ENCODE measurements at places on chromosomes 2 and 18.

- H3K36me3 ChIP-seq = no peaks in the 10 kb centered on the region
- H3K27me3 ChIP-seq = peaks cover 64% of the 10 kb centered on the region
- peaks cover 16% of the 10 kb centered on the region for H3K4me1 ChIP-seq
- no peak for DNase-seq
Observed at GRCh38 chr2:120344214-120344975, 1.5 kb upstream of the INHBB start.

DNA sequence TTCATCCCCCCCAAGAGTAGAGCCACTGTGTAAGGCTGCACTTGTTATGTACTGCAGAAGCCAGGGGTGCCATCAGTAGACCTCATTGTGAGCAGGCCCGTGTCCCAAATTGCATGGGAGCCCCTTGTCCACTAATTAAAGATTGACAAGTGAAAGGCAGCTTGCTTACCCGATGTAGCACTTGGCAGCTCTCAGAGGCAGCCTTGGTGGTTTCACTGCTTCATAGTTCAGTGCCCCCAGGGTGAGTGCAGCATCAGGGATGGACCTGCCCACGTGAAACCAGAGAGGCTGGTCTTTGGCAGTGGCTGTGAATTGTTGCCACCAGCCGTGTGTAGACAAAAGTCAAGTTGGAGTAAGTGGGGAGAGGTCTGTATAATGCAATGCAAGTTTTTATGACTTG, 13.3 kb downstream of the TUBB6 start:
- no peaks in the 10 kb centered on the region for H3K27me3 ChIP-seq
- H3K4me1 ChIP-seq = no peaks in the 10 kb centered on the region
- H3K4me3 ChIP-seq = no peak overlapping the region
- no peak overlapping the region for H3K27ac ChIP-seq

DNA sequence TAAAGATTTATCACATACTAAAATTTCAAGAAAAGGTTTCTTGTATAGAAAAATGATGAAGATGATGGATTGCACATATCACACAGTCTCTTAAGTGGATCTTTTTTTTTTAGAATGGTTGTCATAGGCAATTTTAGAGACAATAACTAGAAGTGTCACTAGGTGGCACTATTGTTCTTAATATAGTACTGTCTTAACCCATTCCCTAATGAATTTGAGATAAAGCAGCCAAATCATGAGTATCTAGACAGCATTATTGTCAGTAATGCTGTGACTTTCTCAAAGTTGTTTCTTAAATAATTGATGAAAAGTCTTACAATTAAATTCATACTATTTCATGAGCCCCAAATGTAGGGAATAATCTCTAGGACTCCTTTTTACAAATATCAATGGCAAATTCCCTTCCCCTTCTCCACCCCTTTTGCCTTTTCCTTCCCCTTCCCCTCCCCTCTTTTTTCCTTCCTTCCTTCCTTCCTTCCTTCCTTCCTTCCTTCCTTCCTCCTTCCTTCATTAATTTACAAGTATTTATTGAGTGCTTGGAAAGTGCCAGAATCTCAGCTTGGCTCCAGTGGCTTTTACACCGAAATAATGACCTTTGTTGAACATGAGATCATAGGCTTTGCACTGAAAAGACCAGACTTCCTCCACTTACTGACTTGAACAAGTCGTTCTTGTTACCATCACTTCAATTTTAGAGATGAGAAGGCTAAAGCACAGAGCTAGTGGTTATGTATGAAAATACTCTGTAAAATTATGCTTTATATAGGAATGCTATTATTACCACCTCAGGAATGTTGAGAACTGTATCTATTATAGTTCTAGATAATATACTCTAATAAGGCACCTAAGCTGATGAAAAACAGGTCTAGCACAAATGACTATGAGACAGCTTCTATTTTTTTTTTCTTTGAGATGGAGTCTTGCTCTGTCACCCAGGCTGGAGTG, 19.8 kb downstream of the MYL12B start:
- no peak overlapping the region for H3K4me3 ChIP-seq
- H3K27ac ChIP-seq = no peak overlapping the region
- H3K36me3 ChIP-seq = peaks cover 19% of the 10 kb centered on the region
- H3K4me1 ChIP-seq = no peaks in the 10 kb centered on the region
- H3K27me3 ChIP-seq = no peaks in the 10 kb centered on the region
- peak; percentile 49 for DNase-seq

DNA sequence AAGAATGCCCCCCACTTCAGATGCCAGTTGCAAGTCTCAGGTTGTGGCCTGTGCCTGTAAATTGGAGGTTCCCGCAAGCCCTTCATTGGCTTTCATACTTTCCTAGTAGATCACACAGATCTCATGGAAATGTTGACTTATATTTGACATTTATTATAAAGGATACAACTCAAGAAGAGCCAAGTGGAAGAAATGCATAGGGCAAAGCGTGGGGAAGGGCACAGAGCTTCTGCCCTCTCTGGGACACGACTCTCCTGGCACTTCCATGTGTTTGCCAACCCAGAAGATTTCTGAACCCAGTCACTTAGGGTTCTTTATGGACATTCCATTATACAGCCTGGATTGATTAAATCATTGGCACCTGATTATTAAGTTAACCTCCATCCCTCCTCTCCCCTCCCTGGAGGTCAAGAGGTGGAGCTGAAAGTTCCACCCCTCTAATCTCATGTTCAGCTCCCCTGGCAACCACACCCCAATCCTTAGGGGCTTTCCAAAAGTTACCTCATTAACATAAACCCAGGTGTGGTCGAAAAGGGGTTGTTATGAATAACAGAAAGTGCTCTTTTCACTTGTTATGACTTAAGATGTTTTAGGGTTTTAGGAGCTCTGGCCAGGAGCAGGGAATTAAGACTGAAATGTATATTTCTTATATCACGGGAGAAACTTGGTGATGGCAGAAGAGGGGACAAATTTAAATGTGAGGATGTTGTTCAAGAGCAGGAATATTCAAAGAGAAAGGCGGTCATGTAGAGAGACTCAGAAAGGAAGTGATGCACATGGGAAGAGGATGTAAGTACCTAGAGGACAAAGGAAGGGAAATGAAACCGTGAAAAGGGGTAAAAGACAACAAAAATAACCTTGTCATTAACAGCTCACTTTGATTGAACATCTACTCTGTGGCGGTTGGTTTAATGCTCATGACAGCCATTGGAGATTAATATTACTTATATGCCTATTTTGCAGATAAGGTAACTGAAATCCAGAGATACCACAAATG, 31.8 kb downstream of the SP100 start:
- no peaks in the 10 kb centered on the region for H3K27me3 ChIP-seq
- H3K4me3 ChIP-seq = no peak overlapping the region
- peaks cover 95% of the 10 kb centered on the region for H3K36me3 ChIP-seq
- DNase-seq = peak; percentile 17
- H3K27ac ChIP-seq = peak overlapping the region; percentile 92
- peaks cover 73% of the 10 kb centered on the region for H3K4me1 ChIP-seq

- peaks cover 31% of the 10 kb centered on the region for H3K4me1 ChIP-seq
- peaks cover 3% of the 10 kb centered on the region for H3K36me3 ChIP-seq
- no peak for DNase-seq
- peak overlapping the region; percentile 80 for H3K27ac ChIP-seq
- H3K27me3 ChIP-seq = no peaks in the 10 kb centered on the region
Observed at GRCh38 chr2:203909974-203910373, 26.6 kb upstream of the ICOS start.

DNA sequence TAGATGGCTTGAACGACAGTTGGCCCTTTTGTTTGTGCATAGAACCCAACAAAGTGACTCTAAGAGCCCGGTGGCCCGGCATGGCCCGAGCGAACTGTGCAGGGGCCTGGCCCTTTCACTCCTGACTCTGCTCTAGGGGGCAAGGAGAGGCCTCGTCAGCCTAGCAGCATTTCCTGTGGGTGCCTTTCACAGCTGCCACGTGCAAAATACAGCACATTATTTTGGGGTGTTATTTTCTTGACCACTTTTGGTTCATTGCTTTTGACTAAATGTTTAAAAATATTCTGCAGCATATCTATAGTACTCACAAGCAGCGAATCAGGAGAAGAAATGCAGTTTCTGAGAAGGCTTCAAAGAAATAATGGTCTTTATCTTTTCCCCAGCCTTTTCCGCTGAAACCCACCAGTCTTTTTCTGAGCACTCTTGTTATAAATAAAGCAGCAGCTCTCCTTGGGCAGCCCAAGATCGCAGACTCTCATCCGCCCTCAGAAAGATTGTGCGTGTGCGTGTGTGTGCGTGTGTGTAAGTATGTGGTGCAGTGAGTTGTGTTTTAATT, 31.3 kb downstream of the DGKD start:
- peak overlapping the region; percentile 66 for H3K4me3 ChIP-seq
- H3K27me3 ChIP-seq = no peaks in the 10 kb centered on the region
- peaks cover 82% of the 10 kb centered on the region for H3K4me1 ChIP-seq
- peaks cover 39% of the 10 kb centered on the region for H3K36me3 ChIP-seq
- H3K27ac ChIP-seq = peak overlapping the region; percentile 96

DNA sequence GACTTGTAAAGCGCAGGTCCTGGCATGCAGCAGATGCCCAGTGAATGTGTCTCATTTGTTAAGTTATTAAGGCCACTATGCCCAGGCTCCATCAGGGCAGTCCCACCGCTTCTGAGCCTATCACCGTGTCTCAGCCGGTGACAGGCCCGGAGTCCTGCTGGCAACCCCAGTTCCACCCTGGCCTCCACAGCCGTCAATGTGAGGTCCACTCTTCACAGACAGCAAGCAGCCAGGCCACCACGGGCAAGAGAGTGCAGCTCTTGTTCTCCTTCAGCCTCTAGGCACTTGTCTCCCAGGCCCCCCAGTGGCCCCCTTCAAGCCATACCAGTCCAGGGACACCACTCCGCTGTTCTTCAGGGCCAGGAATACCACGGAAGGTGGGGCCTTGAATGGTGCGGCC, 22.6 kb downstream of the CFAP65 start:
- H3K4me1 ChIP-seq = no peaks in the 10 kb centered on the region
- no peak overlapping the region for H3K4me3 ChIP-seq
- DNase-seq = no peak
- no peak overlapping the region for H3K27ac ChIP-seq
- no peaks in the 10 kb centered on the region for H3K36me3 ChIP-seq

DNA sequence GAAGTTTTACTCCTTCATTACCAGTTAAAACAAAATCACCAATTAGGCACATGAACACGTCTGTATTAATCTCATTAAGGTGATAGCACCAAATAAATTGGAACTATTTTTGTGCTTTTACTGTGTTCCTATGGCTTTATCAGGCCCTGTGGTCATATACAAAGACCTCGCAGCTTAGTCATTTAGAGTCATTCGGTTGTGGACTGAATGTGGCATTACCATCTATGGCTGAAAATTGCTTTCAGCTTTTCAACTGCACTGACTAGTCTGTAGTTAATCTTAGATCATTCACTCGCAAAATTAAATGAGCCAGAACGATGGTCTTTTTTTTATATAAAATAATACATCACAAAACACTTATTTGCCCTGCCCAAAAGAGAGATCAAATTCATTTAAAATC, 601.7 kb downstream of the NR4A2 start:
- H3K4me1 ChIP-seq = no peaks in the 10 kb centered on the region
- no peak overlapping the region for H3K4me3 ChIP-seq
- no peaks in the 10 kb centered on the region for H3K27me3 ChIP-seq

DNA sequence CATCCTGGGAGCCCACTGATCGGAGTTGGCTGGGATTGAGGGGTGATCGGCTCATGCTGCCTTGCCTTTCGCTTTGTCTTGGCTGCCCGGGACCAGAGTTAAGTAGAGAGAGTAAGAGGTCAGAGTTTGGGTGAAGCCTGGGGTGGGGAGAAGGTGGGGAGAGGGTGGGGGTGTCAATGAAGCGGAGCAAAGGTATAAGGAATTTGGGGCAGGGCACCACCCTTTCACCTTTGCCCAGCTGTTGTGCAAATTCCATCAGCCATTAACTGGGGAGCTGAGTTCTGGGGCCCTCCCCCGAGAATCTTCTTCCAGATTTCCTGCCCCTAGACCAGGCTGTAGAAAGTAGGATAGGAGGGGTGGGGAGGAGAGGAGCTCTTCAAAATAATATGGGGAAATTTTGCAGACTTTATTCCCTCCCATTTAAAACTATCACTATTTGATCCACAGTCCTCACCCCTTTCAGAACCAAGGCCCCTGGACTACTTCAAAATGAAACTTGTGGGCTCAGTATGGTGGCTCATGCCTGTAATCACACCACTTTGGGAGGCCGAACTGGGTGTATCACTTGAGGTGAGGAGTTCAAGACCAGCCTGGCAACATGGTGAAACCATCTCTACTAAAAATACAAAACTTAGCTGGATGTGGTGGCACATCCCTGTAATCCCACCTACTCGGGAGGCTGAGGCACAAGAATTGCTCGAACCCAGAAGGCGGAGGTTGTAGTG, at the start of gene SLC23A3:
SLC23A3 (minus strand) TSS at position 100 of the 725 bp plus-strand sequence; CDS start at position 55, 45 bp downstream.
- no peak for DNase-seq
- H3K4me1 ChIP-seq = peaks cover 22% of the 10 kb centered on the region
- H3K36me3 ChIP-seq = peaks cover 36% of the 10 kb centered on the region
- no peaks in the 10 kb centered on the region for H3K27me3 ChIP-seq

GRCh38 chr2:186592137-186592875, 2.5 kb downstream of the ITGAV start:
- no peaks in the 10 kb centered on the region for H3K36me3 ChIP-seq
- DNase-seq = no peak
- no peaks in the 10 kb centered on the region for H3K27me3 ChIP-seq
- H3K4me1 ChIP-seq = peaks cover 27% of the 10 kb centered on the region

DNA sequence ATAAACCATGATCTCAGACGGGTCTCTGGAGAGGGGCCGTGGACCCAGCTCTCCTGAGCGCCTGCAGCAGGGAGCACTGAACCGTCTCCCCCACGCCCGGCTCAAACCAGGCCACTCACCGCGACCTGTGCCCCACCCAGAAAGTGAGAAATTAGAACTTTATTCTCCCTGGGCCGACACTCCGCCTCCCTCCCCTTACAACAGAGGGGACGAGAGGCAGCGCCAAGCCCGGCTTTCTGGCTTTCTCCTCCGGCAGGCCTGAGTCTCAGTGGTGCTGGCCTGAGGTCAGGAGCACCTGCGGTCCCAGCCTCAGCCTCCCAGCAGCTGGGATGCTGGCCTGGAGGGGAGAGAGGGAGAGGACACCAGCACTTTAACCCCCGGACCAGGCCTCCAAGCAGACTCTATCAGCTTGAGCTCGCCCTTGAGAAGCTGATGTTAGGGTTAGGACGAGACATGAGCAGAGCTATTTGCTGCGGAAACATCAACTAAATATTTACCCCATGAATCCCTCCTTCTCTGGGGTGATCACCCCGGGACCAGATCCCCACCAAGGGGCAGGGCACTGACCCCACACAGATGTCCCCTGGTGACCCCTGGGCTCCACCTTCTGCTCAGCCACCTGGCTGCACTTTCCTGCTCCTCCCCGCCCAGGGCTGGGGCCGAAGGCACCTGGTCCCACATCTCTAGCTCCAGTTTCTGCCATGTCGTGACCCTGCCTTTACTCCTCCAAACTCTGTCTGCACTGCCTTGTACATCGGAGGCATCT, 856.3 kb upstream of the SALL3 start:
- H3K27me3 ChIP-seq = no peaks in the 10 kb centered on the region
- no peaks in the 10 kb centered on the region for H3K4me1 ChIP-seq
- peaks cover 1% of the 10 kb centered on the region for H3K36me3 ChIP-seq
- no peak overlapping the region for H3K27ac ChIP-seq

Data from activated CD4-positive, alpha-beta T cell treated with anti-CD3 and anti-CD28 coated beads, Interleukin-2, amount 10 ng/mL, durations not matched to agents 7 days and 5 days (primary cell).